ENCODE measurements at places on chromosomes 12 and 14.

DNA sequence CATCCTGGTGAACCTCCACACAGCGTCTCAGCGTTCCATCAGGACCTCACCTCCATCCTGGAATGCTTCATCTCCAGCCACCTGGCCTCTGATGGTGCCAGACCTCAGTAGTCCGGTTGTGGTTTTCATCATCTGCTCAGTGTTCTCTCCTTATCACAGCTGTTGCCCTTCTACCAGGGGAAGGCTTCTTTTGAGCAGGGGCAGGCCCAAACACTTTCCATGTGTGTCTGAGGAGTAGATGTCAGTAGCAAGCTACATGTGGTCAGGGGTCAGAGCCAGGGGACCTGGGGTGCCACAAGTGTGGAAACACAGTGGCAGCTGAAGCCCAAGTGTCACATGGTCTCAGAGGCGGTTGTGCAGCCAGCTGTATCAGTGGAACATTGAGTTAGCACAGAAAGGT, 30.2 kb upstream of the FGD4 start:
- no peak for DNase-seq

- peak; percentile 46 for DNase-seq
Measured at GRCh38 chr14:54133896-54134295, 177.3 kb upstream of the BMP4 start.

DNA sequence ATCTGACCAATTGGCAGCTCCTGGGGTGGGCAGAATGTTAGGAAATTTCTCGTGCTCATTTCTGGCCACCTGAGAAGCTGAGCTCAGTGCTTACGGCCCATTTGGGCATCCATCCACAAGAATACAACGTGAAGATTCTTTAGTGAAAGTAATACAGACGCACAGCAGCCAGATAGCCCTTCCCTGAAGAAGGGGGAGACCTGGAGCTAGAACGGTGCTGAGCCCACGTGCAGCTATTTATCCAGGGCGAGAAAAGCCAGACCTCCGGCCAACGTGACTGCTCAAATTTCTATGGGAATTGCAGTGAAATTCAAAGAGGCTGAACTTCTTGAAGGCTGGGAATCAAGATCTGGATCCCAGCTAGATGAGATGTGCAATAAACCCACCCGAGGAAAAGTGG, 20.7 kb downstream of the NID2 start:
- no peak for DNase-seq

GRCh38 chr14:85578930-85579329, 49.0 kb downstream of the FLRT2 start:
- no peak for DNase-seq

DNA sequence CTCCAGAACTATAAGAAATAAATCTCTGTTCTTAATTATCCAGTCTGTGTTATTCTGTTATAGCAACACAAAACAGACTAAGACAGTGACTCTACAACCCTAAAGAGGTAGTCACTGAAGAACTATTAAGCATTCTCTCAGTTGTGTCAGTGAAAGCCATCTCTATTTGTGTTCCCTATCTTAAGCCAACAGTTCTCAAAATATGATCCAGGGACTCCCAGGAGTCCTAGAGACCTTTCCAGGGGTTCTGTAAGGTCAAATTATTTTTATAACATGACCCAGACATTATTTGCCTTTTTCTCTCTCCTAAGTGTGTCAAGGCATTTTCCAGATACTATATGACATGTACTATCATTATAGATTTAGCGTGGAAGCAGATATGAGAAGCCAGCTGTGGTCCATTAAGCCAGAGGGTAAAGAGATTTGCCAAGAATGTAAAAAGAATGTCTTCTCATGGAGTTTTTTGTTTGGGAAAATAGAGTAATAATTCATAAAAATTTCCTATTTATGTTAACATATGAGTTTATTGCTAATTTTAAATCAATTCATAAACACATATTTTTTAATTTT, 315.8 kb downstream of the RGS6 start:
- no peak for DNase-seq

DNA sequence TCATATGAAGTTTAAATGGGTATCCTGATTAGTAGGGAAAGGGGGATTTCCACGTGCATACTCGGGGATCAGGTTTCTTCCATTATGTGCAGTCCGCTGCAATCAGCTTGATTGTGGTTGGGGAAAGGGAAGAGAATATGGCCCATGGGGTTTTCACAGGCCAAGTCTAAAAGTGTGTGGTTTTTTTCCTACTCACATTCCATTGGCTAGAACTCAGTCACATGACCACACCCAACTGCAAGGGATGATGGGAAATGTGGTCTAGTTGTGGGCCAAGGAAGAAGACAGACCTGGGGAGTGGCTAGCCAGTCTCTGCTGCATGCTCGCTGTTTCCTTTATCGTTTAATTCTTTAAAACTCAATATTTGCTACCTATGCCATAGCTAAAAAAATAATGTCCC, 105.1 kb downstream of the PRIMA1 start:
- DNase-seq, result no peak

- DNase-seq, result no peak
Measured at GRCh38 chr14:34038358-34039057, 87.6 kb upstream of the EGLN3 start.

DNA sequence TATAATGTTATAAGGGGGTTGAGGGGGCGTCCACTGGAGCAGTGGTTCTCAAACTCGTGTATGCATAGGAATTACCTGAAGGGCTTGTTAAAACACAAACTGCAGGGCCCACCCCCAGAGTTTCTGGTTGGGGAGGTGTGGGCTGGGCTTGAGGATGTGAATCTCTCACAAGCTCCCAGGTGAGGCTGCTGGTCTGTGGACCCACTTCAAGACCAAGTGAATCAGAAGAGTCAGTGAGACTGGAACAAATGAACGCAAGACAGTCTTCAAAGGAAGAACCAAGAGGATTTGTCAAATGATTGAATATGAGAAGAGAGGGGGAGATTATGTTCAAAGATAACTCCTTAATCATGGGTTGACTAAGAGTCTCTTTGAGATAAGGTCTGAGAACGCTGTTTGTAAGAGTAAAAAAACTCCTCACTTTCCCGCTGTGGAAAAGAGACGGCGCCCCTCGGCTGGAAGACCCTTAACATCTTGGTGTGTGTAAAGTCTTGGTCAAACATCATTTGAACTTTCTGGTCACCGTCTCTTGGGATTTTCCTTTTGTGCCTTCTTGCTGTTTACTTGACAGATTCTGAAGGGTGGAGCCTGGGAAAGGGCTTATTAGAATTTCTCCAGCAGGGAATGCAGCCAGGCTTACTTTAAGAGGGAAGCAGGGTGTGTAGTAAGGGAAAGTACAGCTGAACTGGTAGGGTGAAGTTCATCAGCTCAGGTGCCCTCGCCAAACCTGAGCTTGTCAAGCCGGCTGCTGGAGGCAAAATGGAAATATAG, 5.3 kb upstream of the FOXN3 start:
- DNase-seq, result no peak

- DNase-seq, result peak; percentile 58
Measured at GRCh38 chr14:99393059-99393655, 87.5 kb downstream of the SETD3 start.

DNA sequence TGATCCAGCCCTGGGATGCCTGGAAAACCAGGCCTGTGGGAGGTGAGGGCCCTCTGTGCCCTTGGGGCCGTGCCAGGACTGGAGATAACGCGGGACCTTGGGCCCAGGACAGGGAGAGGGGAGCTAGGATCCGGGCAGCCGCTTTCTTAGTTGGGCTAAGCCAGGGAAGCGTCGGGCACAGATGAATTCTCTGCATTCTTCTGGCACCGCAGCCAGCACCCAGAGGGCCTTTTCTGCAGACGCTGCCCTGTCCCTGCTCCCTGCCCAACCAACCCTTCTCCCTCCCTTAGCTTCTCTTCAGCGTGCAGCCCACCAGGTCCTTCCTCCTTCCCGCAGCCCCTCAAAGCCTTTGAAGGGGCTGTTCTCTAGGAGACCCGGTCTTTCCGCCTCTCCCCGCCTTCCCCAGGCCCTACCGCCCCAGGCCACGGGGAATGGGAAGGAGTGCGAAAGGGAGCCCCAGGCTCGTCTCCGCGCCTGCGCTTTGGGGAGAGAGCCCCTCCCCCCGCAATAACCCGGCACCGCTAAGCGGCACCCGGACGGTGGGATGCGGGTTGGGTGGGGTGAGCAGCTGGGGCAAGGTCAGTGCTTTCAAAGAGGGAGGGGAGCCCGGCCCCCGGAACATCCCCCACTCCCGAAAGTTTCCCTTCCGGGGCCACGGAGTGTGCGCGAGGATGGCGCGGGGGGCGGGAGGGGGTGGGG, 663 bp downstream of the NCKAP5L start:
- DNase-seq, result peak; percentile 80
